ENCODE measurements at places on chromosomes 12 and 14. TPM values are rescaled to one million over a fixed set of nuclear protein-coding genes. Genes with fewer than 3 reads are reported as not detected.

The KRT75 gene
- not detected for total RNA-seq

The LRTM2 gene
- not detected for total RNA-seq

The SDR9C7 gene
- not detected for total RNA-seq

The ACTN1 gene
- total RNA-seq = 373 TPM

The C12orf60 gene
- total RNA-seq = 1.4 TPM

The OVCH1 gene
- total RNA-seq = 0.17 TPM

The RPL6 gene
- 2,824 TPM for total RNA-seq

The RILPL1 gene
- total RNA-seq = 14.0 TPM

The KRT4 gene
- not detected for total RNA-seq

The PTPRO gene
- 0.09 TPM for total RNA-seq

The KCNC2 gene
- total RNA-seq = not detected

The OTX2 gene
- total RNA-seq = not detected
